ENCODE measurements at places on chromosomes 2 and 18.

DNA sequence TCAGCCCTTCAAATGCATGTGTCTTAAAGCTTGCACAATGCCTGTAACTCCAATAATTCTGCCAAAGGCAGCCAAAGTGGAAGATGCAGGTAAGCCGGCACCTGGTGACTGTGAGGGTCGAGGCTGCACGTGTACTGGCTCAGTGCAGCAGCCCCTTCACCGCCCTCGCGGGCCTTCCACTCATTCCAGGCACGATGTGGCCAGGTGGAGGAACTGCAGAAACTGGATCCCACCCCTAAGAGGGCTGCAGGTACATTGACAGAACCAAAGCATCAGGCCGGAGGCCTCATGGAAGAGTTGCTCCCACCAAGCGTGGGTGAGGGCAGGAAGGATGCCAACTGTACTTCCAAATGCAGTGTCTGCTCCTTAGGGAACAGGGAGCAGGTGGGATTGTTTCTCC lies 253.4 kb downstream of the HDAC4 start:
- DNase-seq, result no peak

DNA sequence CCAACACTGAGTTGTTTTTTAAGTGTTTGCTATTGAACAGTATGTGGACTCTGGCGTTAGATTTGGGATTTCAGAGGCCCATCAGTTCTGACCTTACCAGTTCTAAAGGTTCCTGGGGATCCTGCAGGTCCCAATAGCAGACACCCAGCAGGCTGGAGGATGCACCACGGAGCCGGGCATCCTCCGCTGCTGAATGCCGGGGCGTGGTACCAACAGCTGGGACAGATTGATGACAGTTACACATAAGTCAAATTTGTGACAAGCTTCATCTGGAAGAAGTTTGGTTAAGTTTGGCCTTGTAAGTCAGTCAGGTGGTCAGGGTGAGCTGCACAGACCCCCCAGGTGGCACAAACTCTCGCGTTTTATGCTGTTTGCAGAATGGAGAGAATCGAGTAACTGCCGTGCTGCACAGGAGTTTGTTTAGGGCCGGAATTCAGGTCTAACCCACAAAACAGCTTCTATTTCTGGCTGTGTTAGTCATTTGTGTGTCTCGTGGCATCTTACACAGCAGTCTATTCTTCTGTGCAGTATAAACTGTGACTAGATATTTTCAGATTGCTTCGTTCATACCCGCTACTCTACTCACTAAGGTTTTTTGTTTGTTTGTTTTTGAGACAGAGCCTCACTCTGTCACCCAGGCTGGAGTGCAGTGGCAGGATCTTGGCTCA lies 19.2 kb downstream of the CTDP1 start:
- DNase-seq, result no peak

DNA sequence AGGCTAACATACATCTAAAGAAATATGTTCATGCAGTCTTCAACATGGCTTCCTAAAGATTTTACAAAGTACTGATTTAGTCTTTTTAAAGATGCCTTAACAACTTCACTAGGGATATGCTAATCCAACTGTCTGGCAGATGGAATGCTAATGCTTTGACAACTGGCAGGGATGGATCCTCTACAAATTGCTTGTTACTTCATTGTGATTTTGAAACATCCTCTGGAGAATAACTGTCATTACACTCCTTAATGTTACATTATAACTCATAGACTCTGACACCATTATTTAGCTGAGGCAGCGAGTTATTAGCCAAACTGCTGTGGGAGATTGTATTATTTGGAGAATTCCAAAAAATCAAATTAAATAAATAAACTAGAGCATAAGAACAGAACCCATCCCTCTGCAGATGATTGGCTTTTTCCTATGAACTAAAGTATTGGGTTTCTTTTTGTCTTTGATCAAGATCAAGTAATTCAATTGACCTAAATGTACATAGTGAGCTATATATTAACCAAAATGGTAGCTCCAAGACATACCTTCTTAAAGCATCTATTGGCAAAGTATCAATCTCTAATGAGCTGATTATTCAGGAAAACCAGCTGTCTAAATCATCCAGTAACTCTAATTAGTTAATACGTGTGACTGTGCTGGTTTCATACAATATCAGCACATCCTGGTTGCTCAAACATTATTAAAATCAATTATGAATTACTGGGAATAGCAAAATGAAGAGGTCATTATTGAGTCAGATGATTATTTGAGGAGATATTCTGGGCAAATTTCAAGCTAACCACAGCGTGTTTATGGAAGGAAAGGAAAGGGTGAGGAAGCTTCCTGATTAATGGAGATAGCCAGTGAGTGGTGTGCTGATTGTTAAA lies 321.3 kb upstream of the TFPI start:
- DNase-seq, result no peak

GRCh38 chr2:182666674-182667314 lies 49.3 kb upstream of the DNAJC10 start:
- no peak for DNase-seq

DNA sequence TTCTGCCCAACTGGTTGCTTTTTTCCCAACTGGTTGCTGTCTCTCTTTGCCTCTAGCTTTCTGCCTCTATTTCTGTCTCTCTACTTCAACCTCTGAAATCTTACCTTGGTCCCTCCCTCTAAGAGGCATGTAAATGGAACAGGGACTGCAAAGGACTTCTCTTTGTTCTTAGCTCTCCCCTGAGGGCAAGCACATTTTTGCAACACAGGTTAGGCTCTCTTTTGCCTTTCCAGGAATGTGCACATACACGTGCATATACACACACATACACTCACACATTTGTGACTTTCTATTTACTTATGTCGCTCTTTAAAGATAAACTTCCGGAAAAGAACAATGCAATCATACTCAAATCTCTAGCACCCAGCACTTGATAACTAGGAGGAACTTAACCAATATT lies 262.6 kb upstream of the DDX18 start:
- DNase-seq, result no peak

DNA sequence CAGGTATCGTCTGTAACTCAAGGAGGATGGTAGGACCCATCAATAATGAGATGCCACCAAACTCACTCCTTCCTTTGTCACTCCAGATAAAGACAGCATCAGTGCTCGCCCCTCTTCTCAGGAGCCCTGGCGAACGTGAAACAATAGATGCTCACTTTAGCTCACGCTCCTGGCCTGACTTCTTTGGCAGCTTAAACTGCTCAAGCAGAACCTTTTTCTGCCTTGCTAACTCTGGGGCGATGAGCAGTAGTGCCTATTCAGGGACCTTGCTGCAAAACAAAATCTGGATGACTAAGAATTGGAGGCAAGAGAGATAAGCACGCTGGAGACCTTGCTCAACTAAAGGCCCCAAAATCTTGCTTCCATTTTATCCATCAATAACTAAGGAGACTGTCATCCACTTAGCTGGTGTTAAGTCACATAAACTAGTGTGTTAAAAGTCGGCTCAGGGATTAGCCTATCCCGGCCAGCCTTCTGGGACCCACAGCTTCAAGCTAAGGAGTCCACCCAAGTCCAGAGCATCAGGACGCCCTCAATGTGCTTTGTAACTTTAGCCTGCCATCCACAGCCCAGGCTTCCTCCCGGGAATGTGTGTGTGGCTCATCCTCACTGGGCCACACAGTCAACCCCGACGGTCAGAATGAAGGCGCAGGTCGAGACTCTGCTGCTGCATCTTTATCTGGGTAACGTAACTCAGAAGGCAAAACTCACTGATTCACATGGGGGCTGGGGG lies 38.9 kb downstream of the ZNF516 start:
- DNase-seq, result no peak

- DNase-seq, result no peak
Measured at GRCh38 chr2:29014811-29015421, 33.8 kb downstream of the TOGARAM2 start.

DNA sequence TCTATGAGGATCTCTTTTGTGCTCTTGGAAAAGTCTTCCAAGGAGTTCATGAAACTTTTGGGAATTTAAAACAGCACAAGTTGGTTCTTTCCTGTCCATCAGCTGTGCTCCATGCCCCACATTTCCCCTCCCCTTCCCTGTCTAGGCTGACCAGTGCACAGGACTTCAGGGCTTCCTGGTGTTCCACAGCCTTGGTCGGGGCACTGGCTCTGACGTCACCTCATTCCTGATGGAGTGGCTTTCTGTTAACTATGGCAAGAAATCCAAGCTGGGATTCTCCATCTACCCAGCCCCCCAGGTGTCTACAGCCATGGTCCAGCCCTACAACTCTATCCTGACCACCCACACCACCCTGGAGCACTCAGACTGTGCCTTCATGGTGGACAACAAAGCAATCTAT lies 8.1 kb upstream of the DNAJB2 start:
- DNase-seq, result no peak

DNA sequence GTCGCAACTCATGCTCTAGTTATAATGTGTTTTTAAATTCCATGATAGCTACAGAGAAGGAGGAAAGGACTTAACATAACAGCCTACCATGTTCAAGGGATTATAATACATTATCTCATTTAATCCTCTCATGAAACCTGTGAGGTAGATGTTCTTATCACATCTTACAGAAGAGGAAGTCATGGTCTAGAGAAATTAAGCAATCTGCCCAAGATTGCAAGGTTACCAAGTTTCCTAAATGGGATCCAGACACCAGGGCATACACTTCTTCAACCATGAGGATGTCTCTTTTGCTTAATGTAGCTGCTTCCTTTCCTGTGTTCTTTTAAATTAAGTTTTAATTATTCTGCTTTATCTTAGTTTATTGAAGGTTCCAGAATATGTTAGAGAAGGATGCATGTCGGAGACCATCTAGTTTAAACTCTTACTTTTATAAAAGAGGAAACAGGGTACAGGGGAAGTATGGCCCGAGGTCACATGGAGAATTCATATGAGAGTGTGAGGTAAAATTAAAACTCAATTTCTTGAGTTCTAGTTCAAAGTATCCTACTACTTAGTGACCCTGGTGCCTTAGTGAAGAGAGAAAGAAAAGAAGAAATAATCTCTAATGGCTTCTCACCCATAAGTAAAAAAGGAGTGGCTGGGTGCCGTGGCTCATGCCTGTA lies 3.6 kb upstream of the IL1A start:
- DNase-seq, result no peak

- DNase-seq, result no peak
Measured at GRCh38 chr18:24595561-24596031, 135.2 kb downstream of the HRH4 start.

DNA sequence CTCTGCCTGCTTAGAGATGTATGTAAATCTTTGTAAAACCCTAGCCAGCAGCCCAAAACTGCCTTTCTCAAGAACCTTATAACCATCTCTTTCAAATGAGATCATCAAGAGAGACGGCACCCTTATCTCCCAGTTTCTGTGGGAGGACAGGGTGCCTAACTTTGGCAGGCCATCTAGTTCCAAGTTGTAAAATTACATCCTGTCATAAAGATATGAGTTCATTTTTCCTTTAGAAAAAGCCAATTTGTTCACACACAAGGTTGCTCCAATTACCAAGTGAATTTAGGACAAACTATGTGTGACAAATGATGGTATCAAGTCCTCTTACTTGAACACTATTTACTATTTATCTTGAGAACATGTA lies 65.3 kb downstream of the MEMO1 start:
- no peak for DNase-seq

GRCh38 chr2:227932403-227932802 lies 61.0 kb downstream of the DAW1 start:
- DNase-seq, result no peak

- no peak for DNase-seq
Measured at GRCh38 chr18:60981682-60982328, 351.4 kb upstream of the CDH20 start.

- no peak for DNase-seq
Measured at GRCh38 chr2:186593523-186593922, 3.7 kb downstream of the ITGAV start.

- no peak for DNase-seq
Measured at GRCh38 chr2:158760887-158761286, 34.2 kb upstream of the DAPL1 start.

Data from amygdala (tissue), 56 donors.